ENCODE measurements at places on chromosomes 6 and 20.

GRCh38 chr6:169253337-169254238 is at the start of gene THBS2:
TSS of gene THBS2 (minus strand) at chr6:169253846. CDS start at chr6:169250784, 3,062 bp downstream.
- DNase-seq = no peak

DNA sequence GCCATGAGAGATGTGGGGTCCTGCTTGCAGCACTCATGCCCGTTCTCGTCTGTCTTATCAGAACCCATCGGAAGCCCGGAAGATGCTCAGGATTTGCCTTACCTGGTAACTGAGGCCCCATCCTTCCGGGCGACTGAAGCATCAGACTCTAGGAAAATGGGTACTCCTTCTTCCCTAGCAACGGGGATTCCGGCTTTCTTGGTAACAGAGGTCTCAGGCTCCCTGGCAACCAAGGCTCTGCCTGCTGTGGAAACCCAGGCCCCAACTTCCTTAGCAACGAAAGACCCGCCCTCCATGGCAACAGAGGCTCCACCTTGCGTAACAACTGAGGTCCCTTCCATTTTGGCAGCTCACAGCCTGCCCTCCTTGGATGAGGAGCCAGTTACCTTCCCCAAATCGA is 8.3 kb downstream of the PI16 start:
- peak; percentile 85 for DNase-seq

GRCh38 chr20:53829724-53830521 is 236.3 kb upstream of the ZNF217 start:
- DNase-seq = no peak

- DNase-seq = no peak
Measured at GRCh38 chr6:148884461-148884860, 137.6 kb downstream of the UST start.
